ENCODE measurements at places on chromosomes 4 and X.

DNA sequence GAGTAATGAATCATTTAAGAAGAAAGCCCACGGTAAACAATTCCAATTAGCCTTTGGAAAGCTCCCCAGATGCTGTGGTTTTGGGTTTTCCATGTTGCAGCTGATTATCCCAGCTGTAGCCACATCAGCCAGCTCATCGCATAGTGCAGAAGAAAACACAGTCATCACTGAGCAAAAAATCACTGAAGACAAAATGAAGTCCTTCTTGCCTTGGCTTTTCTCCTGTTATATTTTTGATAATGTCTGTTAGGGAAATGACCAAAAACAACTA is 193.0 kb upstream of the C1QTNF7 start:
- DNase-seq = no peak

DNA sequence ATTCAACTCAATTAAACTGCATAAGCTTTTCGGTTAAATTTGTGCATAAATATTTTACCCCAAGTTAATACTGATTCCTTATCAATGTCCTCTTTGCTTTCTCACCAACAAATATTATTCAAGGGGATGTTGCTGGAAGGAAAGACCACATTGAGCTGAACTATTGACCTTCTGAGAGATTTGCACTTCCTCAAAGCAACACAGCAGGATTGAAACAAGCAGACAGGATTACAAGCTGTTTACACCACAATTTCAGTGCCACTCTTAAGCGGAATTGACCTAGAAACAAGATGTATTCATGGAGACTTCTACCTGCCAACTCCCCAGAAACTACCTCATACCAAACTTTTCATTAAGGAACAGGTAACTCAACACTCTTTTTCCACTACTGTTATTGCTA is 96.5 kb upstream of the DUSP21 start:
- DNase-seq = no peak

GRCh38 chr4:76211769-76212708 is 1.6 kb downstream of the SCARB2 start:
- no peak for DNase-seq

GRCh38 chr4:16513876-16514275 is 287.6 kb upstream of the TAPT1 start:
- no peak for DNase-seq

- DNase-seq = no peak
Observed at GRCh38 chr4:146477054-146477453, 44.7 kb downstream of the SLC10A7 start.

DNA sequence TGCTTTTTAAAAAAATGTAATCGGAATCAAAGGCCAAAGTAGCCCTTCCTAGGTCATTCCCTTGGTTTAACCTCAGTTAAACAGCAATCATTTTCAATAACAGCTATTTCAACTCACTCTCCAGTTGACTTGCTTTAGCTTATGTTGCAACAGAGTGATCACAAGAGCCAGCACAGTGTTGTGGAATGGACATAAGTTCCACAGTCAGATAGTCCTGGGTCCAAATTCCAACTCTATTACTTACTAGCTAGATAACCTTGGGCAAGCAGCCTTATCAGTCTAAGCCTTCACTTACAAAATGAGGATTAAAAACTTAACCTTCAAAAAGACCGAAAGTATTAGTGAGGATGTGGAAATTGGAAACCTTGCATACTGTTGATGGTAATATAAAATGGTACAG is 9.2 kb upstream of the GPC3 start:
- DNase-seq = no peak

DNA sequence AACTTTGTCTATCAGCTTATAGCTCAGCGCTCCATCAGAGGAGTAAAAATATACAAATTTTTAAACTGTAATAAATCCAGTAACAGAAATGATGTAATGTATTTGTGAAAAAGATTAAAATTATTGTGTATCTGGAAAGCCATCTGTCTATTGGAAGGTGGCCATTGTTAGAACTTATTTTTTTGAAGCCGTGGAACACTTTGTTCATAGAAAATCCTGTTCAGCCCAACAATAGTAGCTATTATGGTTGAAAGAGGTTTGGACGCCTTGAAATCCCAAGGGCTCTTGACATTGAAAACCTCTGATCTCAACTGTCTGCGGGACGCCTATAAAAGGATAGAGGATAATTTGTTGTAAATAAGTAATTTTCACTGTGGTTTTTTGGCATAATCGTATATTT is 98.3 kb downstream of the RAPGEF2 start:
- DNase-seq = no peak

Measured in activated CD4-positive, alpha-beta T cell treated with anti-CD3 and anti-CD28 coated beads for 1 hour (primary cell).